Ecto neural progenitor cell (in vitro differentiated cells): ENCODE measurements at places on chromosomes 7 and 10.
A peak's percentile ranks its signal among the peaks of the same experiment; 100 is the strongest.

DNA sequence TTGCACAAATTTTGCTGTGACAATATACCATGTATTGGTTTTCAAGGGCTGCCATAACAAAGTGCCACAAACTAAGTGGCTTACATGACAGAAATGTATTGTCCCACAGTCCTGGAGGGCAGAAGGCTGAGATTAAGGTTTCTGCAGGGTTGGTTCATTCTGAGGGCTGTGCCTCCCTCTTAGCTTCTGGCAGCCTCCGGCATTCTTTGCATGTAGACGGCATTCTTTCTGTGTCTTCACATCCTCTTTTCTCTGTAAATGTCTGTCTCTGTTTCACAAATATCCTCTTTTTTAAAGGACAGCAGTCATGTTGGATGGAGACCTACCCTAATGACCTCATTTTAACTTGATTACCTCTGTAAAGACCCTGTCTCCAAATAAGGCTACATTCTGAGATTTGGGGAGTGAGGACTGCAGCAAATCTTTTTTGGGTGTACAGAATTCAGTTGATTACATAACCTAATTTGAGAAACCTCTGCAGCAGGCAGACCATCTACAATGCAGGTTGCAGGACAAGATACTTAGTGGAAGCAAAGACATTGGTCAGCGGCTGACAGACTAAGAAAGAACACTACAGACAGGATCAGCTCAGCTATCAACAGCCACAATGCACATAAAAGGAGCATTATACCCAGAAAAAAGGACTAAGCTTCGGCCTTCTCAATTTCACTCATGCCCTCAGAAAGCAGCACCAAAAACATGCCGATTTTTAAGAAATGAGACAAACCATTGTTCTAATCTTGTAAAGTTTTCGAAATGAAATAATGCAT, 84.6 kb upstream of the FAM3C start:
- no peak for DNase-seq

DNA sequence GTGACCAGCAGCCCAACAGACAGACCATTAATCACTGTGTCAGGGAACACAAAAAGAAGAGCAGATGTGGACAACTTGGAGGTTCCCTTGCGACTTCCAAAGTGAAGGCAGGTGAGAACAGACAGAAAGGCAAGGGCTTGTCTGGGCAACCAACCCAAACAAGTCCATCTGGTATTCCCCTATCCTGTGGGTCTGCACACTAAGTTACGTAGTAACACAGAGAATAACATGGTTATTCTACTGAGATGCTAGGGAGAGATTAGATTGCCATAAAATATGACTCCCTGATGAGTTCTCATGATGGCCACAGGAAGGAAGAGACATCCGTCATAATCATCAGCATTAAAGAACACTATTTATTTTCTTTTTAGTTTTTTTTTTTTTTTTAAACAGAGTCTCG, 252.2 kb downstream of the CALN1 start:
- DNase-seq: no peak

DNA sequence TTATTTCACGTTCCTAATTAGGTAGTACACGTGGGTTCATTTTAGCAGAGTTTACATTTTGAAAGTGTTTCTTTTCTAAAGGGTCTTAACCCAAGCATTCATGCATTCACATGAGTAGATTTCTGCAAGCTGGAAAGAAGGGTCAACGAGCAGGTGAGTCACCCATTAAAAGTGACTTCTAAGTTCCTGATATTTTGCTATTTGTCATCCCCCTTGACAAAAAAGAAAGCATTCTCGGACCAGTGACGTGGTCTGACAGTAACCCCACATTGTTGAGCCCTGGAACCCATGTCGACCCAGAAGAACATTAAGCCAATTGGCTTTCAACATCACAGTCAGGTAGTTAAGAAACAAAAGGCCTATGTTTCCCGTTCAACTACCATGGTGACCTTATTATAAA, 49.6 kb downstream of the ABCB5 start:
- DNase-seq: no peak

DNA sequence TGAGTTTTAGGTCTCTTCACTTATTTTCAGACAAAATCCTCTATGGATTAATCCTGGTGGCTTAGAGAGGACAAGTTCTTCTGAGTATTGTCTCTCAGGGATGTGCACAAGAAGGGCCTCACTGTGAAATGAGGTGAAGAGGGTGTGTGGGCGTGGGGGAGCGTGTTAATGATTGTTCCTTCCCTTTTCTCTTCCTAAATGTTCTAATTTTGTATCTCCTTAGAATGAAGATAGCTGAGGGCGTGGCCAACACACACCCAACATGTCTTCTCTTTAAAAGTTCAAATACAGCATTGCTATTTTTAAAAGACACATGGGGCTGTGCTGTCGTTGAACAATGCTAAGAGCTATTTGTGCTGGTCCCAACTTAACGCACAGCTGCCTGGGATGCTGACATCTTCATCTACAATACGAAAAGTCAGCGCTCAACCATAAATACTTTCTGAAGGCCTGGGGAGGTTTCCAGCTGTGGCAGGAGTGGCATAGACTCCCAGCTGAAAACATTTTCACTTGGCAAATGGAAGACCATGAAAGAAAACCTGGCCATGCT, 135.9 kb downstream of the JCAD start:
- DNase-seq: no peak

- DNase-seq: no peak
Measured at GRCh38 chr7:159097661-159098423, 46.8 kb downstream of the VIPR2 start.

DNA sequence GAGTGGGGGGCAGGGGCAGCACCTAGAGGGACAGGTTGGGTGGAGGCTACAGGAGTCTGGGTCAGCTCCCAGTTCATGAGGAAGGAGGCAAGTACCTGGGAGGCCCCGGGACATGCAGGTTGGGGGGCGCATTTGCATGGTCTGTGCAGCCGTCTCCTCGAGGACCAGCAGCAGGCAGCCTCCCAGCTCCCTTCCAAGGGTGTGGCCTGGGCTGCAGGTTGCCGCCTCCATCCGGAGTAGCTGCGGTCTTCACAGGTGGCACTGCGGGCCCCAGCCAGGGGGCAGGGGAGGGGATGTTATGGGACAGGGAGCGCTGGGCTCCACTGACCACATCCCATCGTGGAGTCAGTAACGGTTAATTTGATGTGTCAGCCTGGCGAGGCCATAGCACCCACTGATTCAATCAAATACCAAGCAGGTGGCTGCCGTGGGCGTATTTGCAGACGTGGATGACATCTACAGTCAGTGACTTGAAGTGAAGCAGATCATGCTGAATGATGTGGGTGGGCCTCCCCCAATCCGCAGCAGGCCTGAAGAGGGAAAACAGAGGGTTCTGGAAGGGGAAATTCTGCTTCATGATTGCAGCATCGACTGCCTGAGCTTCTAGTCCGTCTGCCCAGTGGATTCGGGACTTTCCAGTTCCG, 81.6 kb downstream of the PRKAG2 start:
- no peak for DNase-seq

DNA sequence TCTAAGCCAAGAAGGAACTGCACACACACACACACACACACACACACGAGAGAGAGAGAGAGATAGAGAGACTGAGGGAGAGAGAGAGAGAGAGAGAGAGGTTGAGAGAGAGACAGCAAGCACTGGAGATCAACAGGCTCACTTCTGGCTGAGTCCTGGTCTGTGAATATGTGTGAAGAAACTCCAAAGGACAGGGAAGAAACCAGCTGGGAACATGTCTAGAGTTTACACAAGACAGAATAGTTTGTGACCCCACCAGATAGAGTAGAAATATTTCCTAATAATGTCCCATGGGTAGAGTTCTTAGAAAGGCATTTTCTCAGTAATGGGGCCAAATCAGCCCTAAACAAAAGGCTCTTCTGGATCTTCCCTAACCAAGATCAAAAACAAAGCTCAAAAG, 155.5 kb upstream of the IGFBP3 start:
- no peak for DNase-seq

DNA sequence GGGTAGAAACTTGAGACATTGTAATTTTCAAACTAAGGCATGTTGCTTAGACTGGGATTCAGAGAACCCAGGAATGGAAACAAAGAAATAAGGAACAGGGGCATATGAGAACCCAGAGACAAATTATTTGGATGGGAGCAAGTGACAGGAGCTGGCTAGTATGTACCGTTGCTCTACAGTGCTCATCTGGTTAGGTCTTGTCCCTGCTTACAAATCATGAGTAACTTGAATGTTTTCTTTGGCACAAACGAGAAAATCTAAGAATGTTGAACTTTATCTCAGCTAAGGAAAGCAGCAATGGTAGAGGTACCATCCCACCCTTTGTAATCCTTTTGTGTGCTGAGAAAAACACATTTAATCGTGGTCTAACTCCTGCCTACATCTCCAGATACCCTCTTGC, 116.0 kb upstream of the IMMP2L start:
- DNase-seq: no peak

- peak; percentile 73 for DNase-seq
Measured at GRCh38 chr10:128324058-128324827, 198.0 kb upstream of the MKI67 start.

GRCh38 chr7:114153700-114154099, 234.9 kb upstream of the PPP1R3A start:
- DNase-seq: no peak

DNA sequence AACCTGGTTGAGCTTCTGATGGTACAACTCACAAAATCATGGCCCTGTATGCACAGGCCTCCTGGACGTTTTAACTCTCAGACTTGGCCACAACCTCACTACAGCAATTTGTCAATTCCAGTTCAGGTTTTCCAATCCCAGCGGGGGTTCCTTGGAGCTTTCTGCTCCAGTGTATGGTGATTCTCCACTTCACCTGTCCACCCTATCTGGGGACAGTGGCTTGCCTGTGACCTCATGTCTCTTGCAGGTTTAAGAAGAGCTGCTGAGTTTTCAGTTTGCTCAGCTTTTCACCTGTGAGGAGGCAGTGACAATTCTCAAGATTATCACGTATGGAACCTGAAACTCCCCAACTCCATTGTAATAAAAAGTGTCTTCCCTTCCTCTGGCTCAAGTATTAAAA, 254.1 kb downstream of the DIP2C start:
- no peak for DNase-seq

- no peak for DNase-seq
Measured at GRCh38 chr7:91047636-91048035, 216.6 kb upstream of the FZD1 start.

DNA sequence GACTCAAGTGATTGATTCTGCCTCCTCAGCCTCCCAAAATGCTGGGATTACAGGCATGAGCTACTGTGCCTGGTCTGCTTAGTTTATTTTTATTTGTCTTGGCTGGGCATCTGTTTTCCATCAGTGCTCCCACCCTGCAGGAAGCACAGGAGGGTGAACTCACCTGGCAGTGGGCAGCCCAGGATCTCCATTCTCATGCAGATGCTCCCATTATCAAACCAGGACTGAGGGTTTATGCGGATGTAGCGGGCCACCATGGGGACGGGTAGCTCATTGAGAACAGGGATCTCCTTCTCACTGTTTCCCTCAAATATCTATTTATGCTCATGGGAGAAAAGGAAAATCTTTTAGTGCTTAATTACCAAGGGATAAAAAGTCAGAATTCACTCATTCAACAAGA, 93.8 kb downstream of the CPXM2 start:
- DNase-seq: peak; percentile 8

DNA sequence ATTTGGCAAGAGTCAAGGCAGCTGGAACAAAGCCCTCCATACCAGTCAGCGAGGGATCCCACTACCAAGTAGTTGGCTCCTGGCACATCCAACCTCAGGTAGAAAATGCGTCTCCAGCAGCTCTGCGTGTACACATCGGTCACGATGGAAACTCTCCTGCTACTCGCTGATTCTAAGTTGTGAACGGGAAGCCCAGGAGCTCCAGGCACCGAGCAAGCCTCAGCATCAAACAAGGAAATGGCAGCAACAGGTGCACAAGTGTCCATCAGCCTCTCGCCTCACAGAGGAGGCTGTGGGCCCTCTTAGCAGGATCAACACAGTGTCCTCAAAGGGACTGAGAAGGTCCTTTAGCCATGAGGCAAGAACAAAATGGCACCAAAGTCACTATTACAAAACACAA, 127.0 kb downstream of the TCERG1L start:
- no peak for DNase-seq

DNA sequence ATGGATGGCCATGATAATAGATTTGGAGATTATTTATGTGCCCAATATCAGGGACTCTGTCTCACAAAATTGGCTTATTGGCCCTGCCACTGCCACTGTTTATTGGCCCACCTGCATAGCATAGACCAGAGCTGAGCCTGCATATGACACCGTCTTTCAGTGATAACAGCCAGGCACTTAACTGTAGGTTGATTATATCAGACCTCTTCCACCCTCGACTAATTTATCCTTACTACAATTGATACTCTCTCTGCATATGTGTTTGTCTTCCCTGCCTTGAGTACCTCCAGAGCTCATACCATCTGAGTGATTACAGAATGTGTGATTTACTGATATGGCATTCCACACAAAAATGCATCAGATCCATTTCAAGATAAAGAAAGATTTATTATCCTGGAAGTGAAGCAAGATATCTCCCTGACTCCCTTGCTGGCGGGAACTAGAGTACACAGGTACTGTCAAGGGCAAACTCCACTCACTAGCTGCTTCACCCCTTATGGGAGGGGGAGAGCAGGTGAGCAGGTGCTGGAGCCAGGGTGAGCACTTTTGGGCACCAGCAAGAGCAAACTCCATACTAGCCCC, 13.1 kb upstream of the SAMD9L start:
- no peak for DNase-seq

GRCh38 chr10:24730811-24731210, 7.1 kb upstream of the ARHGAP21 start:
- DNase-seq: no peak

DNA sequence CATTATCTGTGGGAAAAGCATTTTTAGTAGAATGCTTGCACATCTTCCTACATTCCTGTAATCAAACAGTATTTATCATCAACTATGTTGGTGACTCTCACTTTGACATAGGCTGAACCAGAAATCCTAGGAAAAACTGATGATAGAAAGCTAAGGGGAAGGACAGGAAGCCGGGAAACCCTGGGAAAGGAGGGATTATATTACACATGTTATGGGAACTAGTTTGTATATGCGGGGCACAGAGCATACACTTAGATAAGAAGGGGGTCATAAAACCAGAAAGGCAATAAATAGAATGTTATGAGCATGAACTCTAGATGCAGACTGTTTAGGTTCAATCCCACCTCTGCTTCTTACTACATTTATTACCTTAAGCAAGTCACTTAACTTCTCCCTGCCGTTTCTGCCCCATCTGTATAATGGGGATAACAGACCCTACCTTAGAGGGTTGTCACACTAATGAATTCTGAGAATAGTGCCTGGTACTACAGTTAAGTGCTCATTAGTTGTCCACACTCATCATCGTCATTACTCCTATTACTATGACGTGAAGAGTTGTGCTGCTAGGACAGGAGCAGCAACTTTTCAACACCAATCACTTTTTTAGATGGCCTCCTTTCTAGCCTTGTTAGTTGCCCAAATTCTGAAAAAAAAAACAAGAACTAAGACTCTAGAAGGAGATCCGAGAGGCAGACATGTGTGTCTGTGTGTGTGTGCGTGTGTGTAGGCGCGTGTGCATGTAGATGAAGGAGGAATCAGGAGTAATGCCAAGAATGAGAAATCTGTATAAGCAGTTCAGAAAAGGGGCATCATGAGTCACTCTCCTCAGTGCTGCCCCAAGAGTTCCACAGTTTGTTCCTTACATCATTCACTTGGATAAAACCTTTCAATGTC, 52.2 kb downstream of the KMT2C start:
- DNase-seq: no peak
